H7 (cell line): ENCODE measurements at places on chromosomes 1 and 21. TPM values are rescaled to one million over a fixed set of nuclear protein-coding genes. Genes with fewer than 3 reads are reported as not detected.

DNA sequence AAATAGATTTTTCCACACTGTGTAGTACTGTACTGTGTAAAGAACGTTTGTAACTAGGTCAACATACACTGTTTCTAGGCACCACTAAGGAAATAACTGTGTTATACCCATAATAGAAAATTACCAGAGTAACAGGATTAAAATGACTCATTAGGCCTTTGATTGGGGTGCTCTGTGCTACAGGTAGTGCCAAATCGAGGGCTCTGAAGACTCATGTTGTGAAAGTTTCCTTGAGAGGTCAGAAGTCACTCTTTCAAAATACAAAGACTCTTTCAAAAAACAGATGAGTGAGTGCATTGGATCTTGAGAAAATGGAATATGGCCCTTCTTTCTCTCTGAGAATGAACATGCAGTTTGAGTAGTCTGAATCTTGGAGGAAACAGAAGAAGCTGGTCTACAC, 143.0 kb downstream of the MRPL39 start:
- DNase-seq = no peak

- DNase-seq = no peak
Measured at GRCh38 chr1:38640371-38640770, 219.2 kb downstream of the RRAGC start.

- no peak for DNase-seq
Measured at GRCh38 chr1:66570196-66570595, 36.2 kb downstream of the SGIP1 start.

DNA sequence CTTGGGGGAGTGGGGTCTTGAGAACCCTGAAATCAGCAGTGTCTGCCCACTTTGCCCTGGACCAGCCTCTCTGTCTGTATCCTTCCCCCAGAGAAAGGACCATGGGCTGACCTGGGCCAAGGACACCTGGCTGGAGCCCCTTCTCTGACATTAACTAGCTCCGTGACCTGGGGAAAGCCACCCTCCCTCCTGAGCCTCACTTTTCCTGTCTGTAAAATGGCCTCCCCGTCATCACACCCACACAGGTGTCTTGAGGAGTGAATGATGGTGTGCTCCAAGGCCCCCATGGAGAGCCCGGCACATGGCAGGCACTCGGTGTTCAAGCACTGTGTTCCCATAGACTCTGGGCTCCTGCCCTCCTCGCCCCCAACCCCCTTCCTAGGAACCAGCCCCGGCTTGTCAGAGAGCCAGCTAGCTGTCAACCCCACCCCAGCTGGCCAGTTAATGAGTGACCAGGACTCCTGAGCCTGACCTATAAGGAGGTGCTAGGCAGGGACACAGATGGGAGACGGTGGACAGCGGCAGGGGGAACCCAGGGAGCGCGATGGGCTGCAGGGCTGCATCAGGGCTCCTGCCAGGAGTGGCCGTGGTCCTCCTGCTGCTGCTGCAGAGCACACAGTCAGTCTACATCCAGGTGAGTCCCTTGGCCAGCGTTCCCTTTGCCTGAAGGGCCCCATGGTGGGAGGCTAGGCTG, at the start of gene GUCA2B:
Gene GUCA2B, plus strand, starts transcription at position 504 of the 694 bp plus-strand sequence. Its CDS starts 41 bp downstream, at position 545.
- DNase-seq = no peak

- DNase-seq = peak; percentile 18
Measured at GRCh38 chr21:45582128-45582527, 39.9 kb upstream of the SLC19A1 start.

DNA sequence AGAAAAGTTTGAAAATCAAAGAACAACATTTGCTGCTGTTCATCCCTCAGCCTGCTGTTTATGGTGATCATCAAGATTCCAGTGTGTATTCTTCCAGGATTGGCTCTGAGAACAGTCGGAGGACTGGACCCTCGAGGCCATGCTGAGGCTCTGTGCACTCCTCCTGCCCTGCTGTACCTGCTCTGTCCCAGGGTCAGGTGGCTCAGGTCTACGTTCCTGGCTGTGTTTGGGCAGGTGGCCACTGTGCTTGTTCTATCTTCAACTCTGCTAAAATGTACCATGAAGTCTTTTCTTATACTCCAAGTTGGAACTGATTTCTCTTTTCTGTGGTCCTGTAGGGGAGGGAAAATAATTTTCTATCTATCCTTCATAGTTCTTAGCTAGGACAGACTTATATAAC, 175.9 kb downstream of the RWDD3 start:
- DNase-seq = no peak

Gene SH2D5
- 8.3 and 9.0 TPM in 2 replicates for total RNA-seq

Gene UMODL1
- 0.73 TPM in 1 of 2 replicates, not detected in the other for total RNA-seq

Gene SETSIP
- 0.52 TPM in 1 of 2 replicates, not detected in the other for total RNA-seq

Gene NBPF4
- total RNA-seq = not detected in 2 replicates
